ENCODE measurements at places on chromosomes 4 and X. TPM values are rescaled to one million over a fixed set of nuclear protein-coding genes. Genes with fewer than 3 reads are reported as not detected.

DNA sequence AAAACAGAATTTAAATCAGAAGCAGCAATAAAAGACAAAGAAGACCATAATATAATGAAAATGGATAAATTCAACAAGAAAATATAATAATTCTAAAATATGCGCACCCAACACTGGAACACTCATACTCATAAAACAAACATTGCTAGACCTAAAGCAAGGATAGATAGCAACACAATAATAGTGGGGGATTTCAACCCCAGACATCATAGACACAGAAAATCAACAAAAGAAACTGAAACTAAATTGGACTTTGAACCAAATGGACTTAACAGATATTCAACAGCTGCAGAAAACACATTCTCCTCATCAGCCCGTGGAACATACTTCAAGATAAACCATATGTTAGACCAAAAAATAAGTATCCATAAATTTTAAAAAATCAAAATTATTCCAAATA lies 1552.6 kb downstream of the C4orf33 start:
- no peak overlapping the region for H3K27ac ChIP-seq
- no peaks in the 10 kb centered on the region for H3K27me3 ChIP-seq
- H3K4me3 ChIP-seq, result no peak overlapping the region
- no peaks in the 10 kb centered on the region for H3K36me3 ChIP-seq
- no peak for DNase-seq
- H3K4me1 ChIP-seq, result no peaks in the 10 kb centered on the region

DNA sequence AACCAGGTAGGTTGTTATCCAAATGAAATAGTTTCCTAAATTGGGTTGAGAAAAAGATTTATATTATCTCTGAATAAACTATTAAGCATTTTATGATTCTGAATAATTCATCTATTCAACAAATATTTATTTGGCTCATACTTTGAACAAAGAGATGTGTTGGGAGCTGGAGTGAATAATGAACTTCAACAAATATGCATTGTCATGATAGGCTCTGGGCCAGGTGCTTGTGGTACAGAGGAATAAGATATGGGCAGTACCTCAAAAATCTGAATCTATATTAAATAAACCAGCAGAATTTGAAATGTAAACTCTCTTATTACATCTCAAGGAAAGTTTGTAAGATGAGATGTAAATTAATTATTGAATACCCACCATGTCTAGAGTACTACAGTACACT lies 75.7 kb upstream of the DCLK2 start:
- H3K36me3 ChIP-seq, result no peaks in the 10 kb centered on the region

Gene L1CAM
- total RNA-seq, result 0.36 TPM

DNA sequence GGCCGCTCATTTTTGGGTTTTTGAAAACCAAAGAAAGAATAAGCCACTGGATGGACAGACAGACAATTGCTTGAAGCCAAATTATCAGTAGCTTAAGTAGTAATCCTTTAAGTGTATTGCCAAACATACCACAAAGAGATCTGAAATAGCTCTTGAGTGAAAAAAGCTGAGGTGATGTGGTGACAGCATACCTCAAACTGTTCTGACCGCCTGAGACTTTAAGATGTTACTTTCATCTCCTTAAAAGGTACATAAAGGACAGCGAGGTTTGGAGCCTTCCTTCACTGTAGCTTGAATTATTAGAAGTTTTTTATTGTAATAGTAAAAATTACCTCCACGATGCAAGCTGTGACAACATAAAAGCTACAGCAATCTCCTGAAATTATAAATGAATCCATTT lies 271.5 kb upstream of the FAM241A start:
- no peaks in the 10 kb centered on the region for H3K27me3 ChIP-seq
- H3K27ac ChIP-seq, result no peak overlapping the region

Gene UBA6
- total RNA-seq, result 51.7 TPM

- H3K36me3 ChIP-seq, result no peaks in the 10 kb centered on the region
- H3K4me1 ChIP-seq, result no peaks in the 10 kb centered on the region
- no peak overlapping the region for H3K27ac ChIP-seq
- DNase-seq, result no peak
Observed at GRCh38 chr4:24076811-24077210, 187.0 kb upstream of the PPARGC1A start.

DNA sequence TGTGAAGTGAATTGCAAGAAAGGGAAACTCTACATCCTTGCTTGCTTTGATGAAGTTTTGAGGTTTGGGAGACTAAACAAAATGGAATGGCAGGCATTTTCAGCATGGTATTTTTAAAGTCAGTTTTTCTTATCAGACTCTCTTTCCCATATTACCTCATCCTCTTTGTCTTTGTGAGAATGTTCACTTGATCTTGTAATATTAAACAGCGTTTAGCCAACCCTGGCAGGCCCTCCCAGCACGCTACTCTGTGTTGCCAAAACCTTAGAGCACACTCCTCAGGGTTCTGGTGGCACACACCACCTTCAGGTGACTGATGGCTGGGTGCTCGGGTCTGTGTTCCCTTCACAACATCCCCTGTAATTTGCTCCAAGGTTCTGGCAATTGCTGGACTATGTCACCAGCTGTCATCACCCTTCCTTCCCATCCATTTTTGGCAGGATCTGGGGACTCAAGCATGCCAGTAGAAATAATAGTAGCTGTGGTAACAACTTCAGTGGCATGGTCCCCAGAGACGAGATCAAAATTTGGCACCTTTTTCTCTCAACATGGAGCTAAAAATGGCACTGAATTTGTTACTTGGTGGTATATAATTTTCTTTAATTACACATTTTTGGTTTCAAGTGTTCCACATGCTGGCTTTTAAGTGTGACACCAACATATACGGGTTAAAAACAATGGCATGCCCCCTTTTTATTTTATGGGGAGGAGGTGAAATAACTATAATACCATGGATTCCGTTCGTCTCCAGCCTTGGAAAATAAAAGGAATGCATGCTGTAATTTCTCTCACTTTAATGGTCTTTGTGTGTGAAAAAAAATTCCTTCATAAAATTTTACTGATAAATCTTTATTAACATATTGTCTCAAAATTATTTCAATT lies 273.1 kb downstream of the DCTD start:
- no peaks in the 10 kb centered on the region for H3K36me3 ChIP-seq
- no peaks in the 10 kb centered on the region for H3K4me1 ChIP-seq
- H3K4me3 ChIP-seq, result no peak overlapping the region
- DNase-seq, result no peak
- no peaks in the 10 kb centered on the region for H3K27me3 ChIP-seq
- no peak overlapping the region for H3K27ac ChIP-seq

Gene PPM1K
- total RNA-seq, result 50.5 TPM

DNA sequence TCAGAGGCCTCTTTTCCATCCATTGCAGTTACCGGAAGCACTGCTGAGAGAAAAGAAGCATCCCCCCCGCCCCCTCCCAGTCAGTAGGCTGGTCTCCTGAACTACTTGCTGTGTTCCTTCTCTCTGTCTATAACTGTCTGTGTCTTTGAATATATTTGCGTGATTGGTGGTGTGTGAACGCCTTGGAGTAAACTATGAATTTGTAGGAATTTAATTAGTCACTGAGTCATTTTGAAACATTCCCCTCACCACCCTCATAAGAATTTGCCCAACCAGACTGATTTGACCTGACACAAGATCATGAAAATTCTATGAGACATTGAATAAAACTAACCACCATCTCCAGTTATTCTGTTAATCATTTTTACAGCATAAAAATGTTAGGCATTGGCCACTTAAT lies 6.7 kb upstream of the NXF3 start:
- H3K36me3 ChIP-seq, result no peaks in the 10 kb centered on the region
- H3K27me3 ChIP-seq, result no peaks in the 10 kb centered on the region
- no peak overlapping the region for H3K27ac ChIP-seq
- H3K4me3 ChIP-seq, result no peak overlapping the region
- no peak for DNase-seq

Gene LRRC66
- total RNA-seq, result 0.23 TPM
